ENCODE measurements at places on chromosomes 1 and 21.

DNA sequence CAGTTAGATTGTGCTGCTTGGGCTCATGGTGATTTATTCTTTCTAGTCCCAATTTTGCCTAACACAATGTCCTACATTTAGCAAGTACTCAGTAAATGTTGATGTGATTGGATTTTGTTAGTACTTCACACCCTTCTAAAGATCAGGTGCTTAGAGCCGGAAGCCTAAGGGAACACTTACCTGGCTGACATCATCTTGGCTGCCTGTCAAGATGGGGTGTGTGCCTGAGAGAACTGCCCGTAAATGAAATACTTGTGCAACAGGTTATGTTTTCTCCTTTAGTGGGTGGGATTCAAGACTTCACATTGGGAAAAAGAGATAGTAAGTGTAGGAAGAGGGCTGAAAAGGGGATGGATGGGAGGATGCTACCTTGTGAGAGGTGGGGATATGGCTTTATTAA, 75.5 kb upstream of the MACF1 start:
- no peak for DNase-seq

GRCh38 chr1:103363008-103363365, 162.5 kb upstream of the RNPC3 start:
- no peak for DNase-seq

GRCh38 chr1:96464066-96464465, 257.5 kb upstream of the PTBP2 start:
- peak; percentile 50 for DNase-seq

GRCh38 chr1:77076759-77077158, 142.5 kb downstream of the PIGK start:
- no peak for DNase-seq

DNA sequence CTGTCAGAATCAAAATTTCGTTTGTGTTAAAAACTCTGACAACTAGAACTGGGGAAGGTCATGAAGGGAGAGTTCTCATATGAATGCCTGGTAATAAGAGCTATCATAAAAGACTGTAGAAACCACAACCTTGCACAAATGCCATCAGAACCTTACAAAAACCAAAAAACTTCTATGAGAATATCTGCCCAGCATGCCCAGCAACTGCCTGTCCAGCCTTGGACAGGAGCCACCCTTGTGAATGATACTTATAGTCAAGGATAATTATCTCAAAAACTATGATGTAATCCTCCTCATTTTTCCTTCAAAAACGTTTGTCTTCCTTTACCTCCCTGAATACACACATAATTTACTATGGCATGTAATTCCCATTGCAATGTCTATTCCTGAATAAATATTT, 53.4 kb upstream of the C1orf185 start:
- DNase-seq: no peak

GRCh38 chr1:194056169-194056568, 869.8 kb upstream of the B3GALT2 start:
- no peak for DNase-seq

DNA sequence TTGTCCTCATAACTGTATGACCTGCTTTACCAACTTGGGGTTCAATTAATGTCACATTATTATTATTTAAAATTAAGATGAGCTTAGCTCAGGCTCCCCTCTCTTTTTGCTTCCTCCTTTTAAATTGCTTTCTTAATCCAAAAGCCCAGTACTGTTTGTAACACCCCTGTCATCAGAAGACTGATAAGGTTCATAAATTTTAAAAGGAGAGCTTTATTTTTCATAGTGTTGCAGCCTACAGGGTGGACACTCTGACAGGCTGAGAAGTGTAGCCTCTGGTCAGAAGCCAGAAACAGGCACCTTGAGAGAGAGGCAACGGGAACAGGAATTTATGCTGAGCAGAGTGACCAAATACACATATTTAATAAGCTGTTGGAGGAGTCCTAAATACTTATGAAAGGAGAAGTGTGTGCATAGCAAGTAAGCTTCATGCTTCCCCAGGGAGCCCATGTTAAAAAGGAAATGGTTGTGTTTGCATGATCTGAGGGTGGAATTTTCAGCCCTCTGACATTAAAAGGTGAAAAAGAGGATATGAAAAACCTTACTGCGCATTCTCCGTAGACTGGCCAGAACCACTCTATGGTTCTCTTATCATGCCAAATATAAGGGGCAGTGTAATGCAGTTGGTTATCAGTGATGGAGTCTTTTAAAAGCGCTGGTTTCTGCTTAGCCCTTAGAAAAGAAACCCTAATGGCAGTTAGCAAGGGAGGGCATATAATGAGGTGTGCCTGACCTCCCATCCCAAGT, 30.5 kb upstream of the FGGY start:
- DNase-seq: no peak

GRCh38 chr1:25873120-25873519, 2.4 kb downstream of the PAQR7 start:
- no peak for DNase-seq

DNA sequence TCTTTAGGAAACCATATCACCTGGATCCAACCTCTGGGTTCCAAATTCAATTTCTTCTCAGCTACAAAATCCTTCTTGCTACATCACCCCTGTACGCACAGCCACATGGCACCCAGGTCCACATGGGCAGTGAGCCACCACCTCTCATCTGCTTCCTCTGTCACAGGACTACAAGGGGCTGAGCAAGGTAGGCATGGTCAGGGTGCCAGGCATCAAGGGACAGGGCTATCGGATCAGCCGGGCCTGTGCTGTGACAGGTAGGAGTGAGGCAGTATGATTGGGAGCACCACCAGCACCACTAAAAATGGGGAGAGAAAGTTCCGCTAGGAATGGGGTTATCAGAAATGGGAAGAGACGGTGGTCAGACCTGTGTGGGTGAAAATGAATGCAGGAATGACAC, 29.4 kb downstream of the S100A6 start:
- no peak for DNase-seq

GRCh38 chr1:3779265-3779911, 6.8 kb downstream of the SMIM1 start:
- DNase-seq: no peak

DNA sequence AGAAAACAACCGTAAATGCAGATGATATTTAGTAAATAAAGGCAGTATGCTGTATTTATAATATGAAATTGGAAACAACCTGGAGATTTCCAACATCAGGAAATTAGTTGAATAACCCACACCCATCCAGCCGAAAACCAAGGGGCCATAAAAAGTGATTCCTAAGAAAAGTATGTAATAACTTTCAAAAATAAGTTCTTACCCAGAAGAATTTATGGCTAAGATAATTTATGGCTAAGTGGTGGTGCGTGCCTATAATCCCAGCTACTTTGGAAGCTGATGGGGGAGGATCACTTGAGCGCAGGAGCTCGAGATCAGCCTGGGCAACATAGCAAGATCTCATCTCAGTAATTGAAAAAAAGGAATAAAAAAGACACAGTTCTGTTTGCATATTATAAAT, 43.2 kb downstream of the TMCO4 start:
- no peak for DNase-seq

DNA sequence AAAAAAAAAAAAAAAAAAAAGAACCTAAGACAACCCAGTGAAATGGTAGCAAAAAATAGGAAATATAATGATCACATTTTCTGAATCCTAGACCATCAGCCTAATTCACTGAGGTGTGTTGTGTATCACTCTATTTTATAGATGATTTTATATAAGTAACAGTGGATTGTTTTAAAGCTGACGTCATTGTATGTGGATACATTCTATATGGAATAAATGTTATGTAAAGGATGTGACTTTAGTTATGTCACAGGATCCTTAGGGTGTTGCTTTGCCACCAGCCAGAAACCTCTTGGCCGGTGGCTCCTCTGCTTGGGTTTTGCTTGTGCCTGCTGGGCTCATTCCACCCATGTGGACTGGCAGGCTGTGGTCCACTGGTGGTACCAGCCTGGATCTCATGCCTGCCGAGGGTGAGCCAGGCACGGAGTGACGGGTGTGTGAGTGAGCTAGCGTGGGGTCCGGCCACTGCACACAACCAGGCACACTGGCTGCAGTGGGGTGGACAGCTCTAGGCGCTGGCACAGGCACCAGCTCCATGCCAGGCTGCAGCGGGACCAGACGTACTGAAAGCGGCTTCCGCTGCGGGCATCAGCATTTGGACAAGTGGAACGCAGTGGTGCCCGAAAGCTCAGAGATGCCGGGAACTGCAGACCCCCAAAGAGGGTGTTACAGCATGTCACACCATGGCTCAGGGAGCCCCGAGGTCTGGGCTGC, 44.5 kb downstream of the ZBTB8OS start:
- no peak for DNase-seq

- DNase-seq: no peak
These were observed 21.1 kb upstream of the ETS2 start for GRCh38 chr21:38784458-38785266.

DNA sequence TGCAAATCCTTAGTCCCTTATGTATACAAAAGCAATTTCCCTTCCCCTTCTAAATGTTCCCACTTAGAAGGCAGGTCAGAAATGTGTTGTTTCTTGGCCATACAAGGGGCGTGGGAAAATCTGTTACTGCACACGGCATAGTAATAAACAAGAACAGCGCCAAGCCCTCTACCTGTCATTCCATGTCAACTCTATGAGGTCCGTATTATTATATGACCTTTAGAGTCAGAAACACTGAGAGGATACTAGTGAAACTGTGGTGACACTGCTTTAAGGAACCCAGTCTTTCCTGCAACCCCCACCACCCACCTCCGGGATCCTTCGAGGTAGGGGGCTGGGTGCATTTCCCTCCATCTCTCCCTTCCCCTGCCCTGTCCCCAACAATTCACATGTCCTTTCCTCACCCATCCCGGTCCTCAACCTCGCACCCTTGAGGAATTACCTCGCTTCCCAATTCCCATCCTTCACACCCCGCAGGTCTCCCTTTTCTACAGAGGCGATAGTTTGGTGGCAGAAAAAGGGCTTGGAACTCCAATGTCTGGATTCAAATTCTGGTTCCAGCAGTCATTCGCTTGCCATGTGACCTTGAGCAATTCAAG, 647 bp downstream of the SDHB start:
- no peak for DNase-seq

DNA sequence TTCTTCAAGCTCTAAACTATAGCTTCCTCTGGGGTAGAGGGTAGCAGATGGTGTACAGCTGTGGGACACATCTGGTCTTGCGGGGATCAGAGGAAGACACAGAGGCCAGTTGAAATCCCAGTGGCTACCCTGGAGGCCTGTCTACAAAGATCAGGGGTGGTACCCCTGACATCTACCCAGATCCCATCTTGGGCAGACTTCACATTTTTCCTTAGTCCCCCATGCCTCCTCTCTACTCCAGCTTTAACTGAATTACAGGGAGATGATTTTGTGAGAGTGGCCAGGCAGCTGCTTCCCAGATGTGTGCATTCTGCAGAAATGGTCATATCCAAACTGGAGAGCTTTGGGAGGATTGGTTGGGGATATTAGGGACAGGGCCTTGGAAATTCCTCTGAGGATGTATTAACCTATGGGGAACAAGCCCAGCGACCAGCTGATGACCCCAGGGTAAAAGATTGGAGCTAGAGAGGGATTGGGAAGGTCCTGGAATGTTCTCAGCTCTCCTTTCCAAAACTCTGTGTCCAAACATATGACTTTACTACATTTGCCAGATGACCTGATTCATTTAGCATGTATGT, 9.6 kb upstream of the CD34 start:
- peak; percentile 64 for DNase-seq

GRCh38 chr1:235289859-235290739, 37.9 kb downstream of the ARID4B start:
- no peak for DNase-seq

DNA sequence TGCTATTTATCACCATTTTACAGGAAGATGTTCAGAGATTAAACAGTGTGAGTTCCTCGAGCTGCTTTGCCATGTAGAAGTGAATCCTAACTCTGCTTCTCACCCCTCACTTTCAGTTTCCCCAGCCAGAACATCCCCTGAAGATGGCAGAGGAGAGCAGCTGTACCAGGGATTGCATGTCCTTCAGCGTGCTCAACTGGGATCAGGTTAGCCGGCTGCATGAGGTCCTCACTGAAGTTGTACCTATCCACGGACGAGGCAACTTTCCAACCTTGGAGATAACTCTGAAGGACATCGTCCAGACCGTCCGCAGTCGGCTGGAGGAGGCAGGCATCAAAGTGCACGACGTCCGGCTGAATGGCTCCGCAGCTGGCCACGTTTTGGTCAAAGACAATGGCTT, 16.9 kb downstream of the TENT5C start:
- DNase-seq: no peak

GRCh38 chr1:75136195-75136815, 2.1 kb downstream of the LHX8 start:
- no peak for DNase-seq

DNA sequence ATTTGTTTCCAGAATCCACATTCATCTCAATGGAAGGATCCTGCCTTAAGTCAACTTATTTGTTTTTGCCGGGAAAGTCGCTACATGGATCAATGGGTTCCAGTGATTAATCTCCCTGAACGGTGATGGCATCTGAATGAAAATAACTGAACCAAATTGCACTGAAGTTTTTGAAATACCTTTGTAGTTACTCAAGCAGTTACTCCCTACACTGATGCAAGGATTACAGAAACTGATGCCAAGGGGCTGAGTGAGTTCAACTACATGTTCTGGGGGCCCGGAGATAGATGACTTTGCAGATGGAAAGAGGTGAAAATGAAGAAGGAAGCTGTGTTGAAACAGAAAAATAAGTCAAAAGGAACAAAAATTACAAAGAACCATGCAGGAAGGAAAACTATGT, 2.6 kb downstream of the GADD45A start:
- DNase-seq: no peak

DNA sequence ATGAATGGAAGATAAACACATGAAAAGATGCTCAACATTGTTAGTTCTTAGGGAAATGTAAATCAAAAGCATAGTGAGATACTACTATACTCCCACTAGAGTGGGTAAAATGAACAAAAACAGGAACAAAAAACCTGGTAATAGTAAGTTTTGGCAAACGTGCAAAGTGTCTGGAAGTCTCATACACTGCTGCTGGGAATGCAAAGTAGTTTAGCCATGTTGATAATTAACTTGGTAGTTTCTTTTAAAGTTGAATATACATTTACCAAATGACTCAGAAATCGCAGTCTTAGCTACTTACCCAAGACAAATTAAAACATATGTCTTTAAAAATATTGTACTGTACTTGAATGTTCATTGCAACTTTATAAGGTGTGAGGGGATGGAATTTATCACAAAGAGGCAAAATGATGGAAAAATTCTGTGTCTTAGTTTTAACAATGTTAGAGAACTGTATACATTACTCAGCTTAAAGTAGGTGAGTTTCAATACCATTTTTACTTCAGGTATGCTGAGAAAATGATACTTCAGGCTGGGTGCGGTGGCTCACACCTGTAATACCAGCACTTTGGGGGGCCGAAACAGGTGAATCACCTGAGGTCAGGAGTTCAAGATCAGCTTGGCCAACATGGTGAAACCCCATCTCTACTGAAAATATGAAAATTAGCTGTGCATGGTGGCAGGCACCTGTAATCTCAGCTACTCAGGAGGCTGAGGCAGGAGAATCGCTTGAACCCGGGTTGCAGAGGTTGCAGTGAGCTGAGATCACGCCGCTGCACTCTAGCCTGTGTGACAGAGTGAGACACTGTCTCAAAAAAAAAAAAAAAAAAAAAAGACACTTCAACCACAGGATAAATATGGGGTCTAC, 102.3 kb downstream of the PDE4B start:
- DNase-seq: no peak

DNA sequence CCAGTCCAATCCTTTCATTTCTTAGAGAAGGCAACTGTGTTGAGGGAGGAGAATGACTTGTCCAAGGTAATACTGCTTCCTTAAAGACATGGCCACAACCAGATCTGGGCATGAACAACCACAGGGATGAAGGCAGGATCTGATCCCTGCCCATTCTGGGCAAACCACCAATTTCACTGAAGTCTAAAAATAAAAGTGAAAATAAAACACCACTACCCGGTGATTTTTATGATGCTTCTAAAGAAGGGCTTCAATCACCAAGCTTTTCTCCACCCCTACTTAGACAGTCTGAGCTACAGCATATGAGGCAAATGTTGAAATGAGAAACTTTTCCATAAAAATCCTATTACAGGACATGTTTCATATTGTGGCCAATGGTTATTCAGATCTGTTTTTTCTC, 133.0 kb downstream of the PTPN14 start:
- DNase-seq: no peak
